ENCODE measurements at places on chromosomes 12 and 14.

DNA sequence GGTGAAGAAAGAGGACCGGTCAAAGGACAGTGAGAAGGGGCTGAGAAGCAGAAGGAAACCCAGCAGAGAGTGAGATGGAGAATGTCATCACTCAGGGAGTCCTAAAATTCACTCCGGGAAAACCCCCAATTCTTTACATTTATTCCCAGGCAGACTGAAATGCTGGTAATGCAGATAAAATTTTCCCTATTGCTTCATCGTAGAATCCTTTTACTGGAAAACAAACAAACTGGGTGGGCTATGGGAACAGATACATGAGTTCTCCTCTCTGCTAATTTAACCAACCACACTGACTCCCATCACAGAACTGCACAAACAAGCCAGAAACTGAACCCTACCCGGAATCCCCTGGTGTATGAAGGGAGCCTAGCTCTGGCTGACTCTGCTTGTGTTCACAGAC is 20.9 kb downstream of the HEBP1 start:
- no peak for DNase-seq

DNA sequence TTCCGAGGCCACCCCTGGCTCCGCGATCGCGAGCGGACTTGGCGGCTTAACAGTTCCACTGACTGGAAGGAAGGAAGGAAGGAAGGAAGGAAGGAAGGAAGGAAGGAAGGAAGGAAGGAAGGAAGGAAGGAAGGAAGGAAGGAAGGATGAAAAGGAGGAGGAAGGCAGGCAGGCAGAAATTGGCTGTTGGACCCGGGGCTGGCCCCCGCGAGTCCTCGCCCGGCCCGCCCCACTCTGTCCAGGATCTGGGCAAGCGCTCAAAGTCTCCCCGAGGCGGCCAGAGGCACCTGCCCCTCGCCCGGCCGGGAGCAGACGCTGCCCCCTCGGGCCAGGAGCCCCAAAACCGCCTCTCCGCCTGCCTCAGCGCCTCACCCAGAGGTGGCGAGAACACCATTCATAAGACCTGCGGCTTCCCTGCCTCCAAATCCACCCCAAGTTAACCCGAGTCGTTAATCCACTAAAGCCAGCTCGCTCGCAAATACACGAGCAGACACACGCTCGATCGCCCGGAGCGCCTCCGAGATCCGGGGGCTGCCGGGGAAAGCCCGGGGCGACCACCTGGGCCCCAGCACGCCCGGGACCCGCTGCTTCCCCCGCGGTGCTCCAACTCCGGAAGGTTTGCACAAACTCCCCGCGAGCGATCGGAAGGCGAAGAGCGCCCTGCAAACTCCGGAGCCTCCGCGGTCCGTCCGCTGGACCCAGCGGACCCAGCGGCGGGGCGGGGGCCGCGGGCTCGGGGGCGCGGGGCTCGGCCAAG is 844 bp downstream of the DPF3 start:
- no peak for DNase-seq

- DNase-seq: no peak
These were observed 279.3 kb upstream of the DDHD1 start for GRCh38 chr14:53432378-53432802.

GRCh38 chr14:103198131-103199105 is 75.2 kb downstream of the TNFAIP2 start:
- no peak for DNase-seq

DNA sequence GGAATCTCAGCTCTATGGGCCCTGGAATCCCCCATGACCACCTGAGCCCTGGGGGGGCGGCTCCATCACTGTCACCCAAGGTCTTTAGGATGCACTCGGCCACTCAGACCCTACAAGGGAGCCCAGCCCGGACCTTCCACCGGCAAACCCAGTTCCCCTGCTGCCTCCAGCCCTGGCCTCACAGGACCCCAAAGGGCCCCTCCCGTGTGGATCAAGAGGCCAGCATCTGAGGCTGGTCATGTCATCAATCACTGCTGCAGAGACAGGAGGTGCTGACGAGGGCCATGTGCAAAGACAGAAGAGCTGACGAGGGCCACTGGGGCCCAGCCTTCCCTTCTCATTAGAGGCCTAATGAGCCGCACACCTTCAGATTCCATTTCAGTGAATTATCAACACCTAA is 39.0 kb upstream of the SFSWAP start:
- no peak for DNase-seq

- DNase-seq: no peak
These were observed 50.6 kb downstream of the DAAM1 start for GRCh38 chr14:59239022-59239421.

DNA sequence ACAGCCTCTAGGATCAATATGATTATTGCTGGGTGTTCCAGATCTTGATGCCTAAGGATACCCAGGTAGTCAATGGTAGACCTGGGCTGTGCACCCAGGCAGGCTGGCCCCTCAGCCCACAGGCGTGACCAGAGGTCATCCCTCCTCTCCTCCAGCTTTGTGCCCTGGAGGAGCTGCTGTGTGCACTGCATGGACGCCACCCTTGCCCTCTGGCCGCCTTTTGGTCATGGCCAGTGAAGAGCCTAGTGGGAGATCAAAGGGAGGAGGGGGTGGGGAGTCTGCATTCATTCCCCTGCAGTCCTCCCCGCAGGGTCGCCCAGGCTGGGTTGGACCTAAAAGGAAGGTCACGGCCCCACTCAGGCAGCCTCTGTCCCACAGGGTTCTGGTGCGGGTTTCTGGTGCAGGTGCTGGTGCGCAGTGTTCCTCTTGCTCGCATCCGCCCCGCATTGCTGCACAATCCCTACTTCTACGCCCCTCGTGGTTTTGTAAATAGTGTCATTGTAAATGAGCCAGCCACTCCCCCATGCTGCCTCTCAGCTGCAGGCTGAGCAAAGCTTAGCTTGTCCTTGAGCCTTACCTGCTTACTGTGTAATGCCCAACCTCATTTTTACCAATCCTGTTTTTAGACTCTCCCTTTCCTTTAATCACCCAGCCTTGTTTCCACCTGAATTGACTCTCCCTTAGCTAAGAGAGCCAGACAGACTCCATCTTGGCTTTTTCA is 55.3 kb downstream of the PSMA6 start:
- no peak for DNase-seq

DNA sequence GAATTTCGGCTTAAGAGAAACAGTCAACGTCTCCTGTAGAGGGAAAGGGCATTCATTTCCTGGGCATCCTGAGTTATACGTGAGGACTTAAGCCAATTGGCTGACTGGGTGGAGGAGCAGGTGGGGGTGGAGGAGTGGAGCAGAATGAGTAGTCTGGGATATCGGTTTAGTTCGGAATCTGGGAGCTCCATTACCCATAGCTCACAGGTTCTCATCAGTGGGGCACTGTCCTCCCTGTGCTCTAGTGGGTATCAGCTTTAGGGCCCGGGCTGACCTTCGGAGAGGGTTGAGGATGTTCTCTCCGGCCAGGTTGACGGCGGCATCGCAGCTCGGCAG is 704 bp downstream of the SDR39U1 start:
- DNase-seq: no peak

- DNase-seq: no peak
These were observed 192.8 kb upstream of the EEA1 start for GRCh38 chr12:93121729-93122488.

GRCh38 chr12:92879698-92880322 is 49.3 kb downstream of the EEA1 start:
- DNase-seq: no peak

DNA sequence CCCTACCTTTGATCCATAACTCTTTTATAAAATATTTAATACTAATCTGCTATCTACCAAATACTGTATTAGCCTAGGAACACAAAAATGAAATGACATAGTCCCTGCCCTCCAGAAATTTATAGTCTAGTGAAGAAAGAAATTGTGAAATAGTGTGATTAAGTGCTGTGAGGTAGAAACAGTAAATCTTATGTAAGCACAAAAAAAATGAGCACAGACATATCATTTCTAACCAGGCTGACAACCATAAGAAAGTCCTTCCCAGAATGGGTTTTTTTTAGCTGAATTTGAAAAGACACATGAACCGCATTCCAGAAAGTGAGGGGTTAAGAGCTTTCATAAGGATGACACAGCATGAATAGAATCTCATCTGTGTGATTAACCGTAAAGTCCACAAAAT is 145.9 kb downstream of the SOX5 start:
- DNase-seq: no peak

- DNase-seq: no peak
These were observed 52.2 kb upstream of the BICDL1 start for GRCh38 chr12:119936705-119937311.

DNA sequence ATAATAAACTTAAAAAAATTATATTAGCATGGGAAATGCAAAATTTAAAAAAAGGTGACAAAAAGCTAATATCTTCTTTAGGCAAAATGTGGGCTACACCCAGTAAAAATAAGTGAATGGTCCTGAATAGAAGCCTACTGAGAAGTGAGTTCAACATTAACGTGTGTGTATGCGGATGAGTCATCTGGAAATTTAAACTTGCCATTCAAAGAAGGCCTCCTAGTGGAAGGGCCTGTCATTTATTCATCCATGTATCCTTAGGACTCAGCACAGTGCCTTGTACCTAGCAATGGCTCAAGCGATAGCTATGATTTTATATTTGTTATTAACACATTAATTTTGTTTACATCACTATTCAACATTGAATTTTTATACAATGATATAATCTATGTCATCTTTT is 226.2 kb downstream of the NUBPL start:
- DNase-seq: no peak

DNA sequence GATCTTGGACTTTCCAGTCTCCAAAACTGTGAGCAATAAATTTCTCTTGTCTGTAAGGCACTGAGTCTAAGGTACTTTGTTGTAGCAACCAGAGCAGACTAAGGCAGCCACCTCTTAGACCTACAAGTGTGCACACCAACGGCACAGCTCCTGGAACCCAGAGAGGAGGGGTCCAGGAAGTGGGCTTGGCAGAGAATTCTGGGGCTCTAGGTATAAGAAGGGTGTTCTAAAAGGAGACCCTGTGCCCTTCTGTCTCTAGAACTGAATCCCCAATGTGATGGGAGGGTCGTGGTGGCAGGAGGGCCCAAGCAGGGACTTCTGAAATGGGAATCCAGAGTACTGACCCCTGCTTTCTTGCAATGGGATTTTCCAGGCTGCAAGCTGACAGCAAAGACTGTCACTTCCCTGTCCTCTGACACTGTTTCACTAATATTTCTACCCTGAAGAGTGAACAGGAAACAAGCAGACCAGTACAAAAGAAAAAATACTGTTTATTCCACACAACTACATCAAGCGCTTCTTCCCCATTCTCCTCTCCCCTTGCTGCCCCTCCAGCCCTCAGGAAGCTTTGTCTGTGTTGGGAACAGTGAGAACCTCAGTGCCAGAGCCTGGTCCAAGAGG is 13.6 kb upstream of the TFCP2 start:
- no peak for DNase-seq

DNA sequence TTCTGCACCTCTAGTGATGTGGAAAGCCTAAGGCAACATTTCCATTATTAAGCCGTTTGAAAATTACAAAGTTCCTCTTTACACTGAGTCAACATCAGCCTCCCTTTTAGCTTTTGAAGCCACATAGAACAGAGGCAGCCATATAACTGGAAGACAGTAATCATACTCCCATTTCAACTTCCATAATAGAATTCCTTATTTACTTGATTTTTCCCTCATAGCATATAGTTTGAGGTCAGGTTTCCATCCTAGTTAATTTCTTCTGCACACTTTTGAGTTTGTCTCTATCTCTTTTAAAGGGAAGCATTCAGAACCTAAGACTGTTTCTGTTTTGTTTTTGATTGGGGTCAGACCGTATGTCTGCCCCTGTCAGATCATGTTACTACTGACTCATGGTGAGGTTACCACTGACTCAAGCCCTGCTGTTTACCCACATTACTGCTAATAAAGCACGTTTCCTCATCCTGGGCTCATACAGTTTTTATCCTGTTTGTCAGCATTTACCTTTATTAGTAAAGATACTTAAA is 161.0 kb downstream of the SLC38A4 start:
- DNase-seq: no peak

- DNase-seq: no peak
These were observed 90.9 kb downstream of the ACTN1 start for GRCh38 chr14:68888025-68888850.

All from left renal pelvis (tissue), 4 donors.